Caco-2 (cell line): ENCODE measurements at places on chromosomes 1 and 21.
A peak's percentile ranks its signal among the peaks of the same experiment; 100 is the strongest.

- peaks cover under 1% of the 10 kb centered on the region for H3K4me1 ChIP-seq
- H3K27me3 ChIP-seq = no peaks in the 10 kb centered on the region
- DNase-seq = no peak
- no peak overlapping the region for H3K27ac ChIP-seq
These were observed 80.4 kb upstream of the TARDBP start for GRCh38 chr1:10932088-10932487.

GRCh38 chr21:38913120-38913892 is 107.6 kb downstream of the ETS2 start:
- peaks cover 47% of the 10 kb centered on the region for H3K4me1 ChIP-seq
- peak; percentile 93 for DNase-seq
- no peaks in the 10 kb centered on the region for H3K27me3 ChIP-seq
- no peak overlapping the region for H3K27ac ChIP-seq
- H3K4me3 ChIP-seq = peak overlapping the region; percentile 16

GRCh38 chr21:41622201-41622600 is 114.2 kb upstream of the TMPRSS2 start:
- no peak overlapping the region for H3K4me3 ChIP-seq
- H3K4me1 ChIP-seq = no peaks in the 10 kb centered on the region
- H3K36me3 ChIP-seq = no peaks in the 10 kb centered on the region
- no peak overlapping the region for H3K27ac ChIP-seq
- no peak for DNase-seq
- no peaks in the 10 kb centered on the region for H3K27me3 ChIP-seq

DNA sequence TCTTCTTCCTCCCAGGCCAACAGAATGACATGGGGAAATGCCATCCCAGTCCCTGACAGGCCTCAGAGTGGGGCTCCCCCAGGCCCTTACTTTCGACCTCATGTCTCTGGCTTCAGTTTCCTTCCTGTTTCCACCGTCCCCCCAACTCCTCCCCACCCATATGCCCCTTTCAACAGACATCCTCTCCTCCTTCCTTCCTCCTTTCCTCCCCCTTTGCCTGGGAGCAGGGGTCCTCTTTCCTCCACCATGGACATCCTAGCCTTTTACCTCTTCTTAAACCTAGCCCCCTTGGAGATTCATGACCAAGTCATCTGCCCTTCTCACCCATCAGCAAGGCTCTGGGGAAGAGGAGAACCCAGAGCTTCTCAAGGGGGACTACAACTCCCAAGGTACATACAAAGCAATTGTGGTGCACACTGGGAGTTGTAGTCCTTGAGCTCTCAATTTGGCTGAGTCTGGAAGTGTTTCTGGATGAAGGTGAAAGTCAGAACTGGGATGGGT is 4.0 kb downstream of the ZBTB7B start:
- H3K27me3 ChIP-seq = no peaks in the 10 kb centered on the region
- H3K4me3 ChIP-seq = no peak overlapping the region
- peaks cover 55% of the 10 kb centered on the region for H3K4me1 ChIP-seq
- no peak for DNase-seq
- peaks cover 4% of the 10 kb centered on the region for H3K36me3 ChIP-seq

- H3K27me3 ChIP-seq = peaks cover 3% of the 10 kb centered on the region
- H3K4me1 ChIP-seq = peaks cover 7% of the 10 kb centered on the region
- no peak overlapping the region for H3K27ac ChIP-seq
These were observed 100.9 kb upstream of the MARK1 start for GRCh38 chr1:220426989-220427388.

DNA sequence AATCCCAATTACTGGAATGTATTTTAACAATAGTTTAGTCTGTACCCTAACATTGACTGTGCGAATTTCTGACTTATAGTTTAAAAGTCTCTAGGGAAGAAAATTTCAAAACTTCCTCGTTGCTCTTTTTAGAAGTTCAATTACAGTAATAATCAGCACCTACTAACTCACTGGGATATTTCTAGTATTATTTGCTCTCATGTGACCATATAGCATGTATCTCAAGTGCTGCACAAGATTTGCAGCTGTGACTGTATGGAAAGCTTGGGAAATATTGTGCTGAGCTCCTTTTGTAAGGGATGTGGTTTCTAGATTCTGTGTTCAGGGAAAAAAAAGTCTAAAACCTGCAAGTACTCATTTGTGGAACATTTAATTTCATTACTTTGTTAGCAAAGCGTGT is 153.1 kb downstream of the ST6GALNAC3 start:
- H3K36me3 ChIP-seq = no peaks in the 10 kb centered on the region
- no peak for DNase-seq
- H3K27ac ChIP-seq = no peak overlapping the region
- no peaks in the 10 kb centered on the region for H3K27me3 ChIP-seq
- H3K4me1 ChIP-seq = no peaks in the 10 kb centered on the region
